ENCODE measurements at places on chromosomes 1 and 21.

DNA sequence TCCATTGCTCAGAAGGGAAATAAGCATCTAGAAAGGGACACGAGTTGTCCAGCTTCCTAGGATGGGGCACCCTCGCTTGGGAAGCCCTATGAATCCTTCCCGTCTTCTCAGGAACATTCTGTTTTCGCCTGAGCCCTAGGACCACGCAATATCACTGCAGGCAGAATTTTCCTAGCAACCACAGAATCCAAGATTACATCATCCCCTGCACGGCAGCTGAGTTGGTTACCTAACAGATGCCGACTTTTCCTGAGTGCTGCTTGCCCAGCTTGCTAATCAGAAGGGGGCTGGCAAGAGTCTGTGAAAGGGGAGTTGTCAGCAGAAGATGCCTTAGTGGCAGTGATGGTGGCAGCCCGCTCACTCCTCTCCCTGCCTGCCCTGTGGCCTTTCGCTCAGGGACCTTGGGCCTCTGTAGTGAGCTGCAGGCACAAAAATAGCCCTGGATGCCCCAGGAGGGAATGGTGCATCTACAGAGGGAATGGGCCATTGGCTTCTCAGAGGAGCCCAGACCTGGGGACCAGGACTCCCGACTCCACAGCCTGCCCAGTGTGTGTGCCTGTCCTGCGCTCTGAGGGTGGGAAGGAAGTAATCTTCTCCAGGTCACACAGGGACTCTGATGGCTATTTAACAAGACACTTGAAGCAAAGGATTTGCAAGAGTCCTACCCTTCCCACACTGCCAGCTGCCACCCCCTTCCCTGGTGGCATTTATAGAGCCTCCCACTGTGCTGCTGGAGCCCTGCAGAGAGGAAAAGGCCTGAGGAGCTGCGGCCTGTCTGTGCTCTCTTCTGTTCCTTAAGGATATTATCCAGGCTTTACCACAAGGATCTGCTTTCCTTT is 28.9 kb upstream of the CLSTN1 start:
- peak; percentile 66 for DNase-seq

GRCh38 chr1:59161136-59161535 is 135.8 kb upstream of the FGGY start:
- DNase-seq: no peak

GRCh38 chr1:96990136-96990535 is 268.6 kb downstream of the PTBP2 start:
- DNase-seq: no peak

DNA sequence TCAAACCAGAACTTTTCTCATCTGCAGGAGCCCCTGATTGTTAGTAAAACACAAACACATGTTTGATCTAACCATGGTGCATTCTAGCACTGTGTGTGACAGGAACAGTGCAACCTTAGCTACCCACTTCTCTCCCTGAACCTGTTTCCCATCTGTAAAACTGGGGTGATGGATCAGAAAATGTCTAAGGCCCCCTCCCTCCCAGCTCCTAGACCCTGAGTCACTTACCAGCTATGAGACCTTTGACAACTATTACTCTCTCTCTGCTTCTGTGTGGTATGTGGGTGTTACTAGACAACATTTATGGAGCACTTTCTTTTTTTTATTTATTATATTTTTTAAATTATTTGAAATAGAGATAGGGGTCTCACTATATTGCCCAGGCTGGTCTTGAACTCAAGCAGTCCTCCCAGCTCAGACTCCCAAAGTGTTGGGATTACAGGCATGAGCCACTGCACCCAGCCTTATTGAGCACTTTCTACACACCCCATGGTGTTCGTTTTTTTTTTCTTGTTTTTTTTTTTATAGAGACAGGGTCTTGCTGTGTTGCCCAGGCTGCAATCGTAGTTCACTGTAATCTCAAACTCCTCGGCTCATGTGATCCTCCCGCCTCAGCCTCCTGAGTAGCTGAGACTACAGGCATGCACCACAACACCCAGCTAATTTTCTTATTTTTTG is 2.6 kb downstream of the INPP5B start:
- DNase-seq: peak; percentile 64

GRCh38 chr1:234613128-234613875 is 3.3 kb upstream of the IRF2BP2 start:
- peak; percentile 49 for DNase-seq

DNA sequence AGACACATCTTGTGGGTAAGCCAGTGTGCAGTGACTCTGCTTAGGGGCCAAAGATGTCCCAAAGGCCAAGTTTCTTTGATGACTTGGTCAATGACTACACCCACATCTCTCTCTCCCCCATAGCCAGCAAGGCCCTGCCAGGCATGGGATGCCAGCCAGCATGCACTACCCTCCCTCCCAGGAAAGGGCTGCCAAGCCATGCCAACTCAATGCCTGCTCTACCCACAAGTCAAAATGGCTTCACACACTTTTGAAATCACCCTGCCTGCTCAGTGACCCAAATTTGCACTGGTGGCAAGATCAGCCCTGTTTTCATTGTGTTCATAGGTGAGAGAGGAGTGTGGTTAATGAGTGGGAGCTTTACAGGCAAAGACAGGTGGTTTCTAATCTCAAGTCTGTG is 112.5 kb downstream of the MATN1 start:
- no peak for DNase-seq

DNA sequence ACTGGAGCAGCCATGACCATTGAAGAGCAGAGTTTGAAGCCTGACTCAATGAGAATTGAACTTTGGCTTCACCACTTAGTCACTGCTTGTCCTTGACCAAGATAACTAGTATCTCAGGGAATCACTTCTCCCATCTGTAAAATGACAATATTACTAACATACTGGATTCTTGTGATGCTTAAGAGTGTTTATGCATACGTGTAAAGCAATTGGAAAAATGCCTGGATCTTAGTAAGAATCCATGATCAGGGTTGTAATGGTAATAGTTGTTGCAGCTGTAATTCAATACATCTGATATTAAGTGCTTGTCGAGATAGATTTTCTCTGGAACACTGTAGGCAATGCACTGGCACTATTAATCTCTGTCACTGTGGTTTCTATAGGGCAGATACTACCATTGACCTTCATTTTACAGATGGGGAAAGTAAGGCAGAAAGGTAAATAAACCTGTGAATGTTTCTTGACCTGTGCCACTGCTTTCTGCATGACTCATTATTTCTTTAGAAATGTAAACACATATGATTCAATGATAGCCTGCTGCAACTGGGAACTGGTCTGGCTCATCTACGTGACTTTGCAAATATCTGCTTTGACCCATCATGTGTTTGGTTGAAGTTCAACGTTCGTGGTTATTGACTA is 662.5 kb downstream of the PLA2G4A start:
- peak; percentile 81 for DNase-seq

- DNase-seq: no peak
Measured at GRCh38 chr21:37172646-37173045, 94.5 kb downstream of the VPS26C start.

- DNase-seq: no peak
Measured at GRCh38 chr21:41755934-41756773, 10.7 kb downstream of the RIPK4 start.

DNA sequence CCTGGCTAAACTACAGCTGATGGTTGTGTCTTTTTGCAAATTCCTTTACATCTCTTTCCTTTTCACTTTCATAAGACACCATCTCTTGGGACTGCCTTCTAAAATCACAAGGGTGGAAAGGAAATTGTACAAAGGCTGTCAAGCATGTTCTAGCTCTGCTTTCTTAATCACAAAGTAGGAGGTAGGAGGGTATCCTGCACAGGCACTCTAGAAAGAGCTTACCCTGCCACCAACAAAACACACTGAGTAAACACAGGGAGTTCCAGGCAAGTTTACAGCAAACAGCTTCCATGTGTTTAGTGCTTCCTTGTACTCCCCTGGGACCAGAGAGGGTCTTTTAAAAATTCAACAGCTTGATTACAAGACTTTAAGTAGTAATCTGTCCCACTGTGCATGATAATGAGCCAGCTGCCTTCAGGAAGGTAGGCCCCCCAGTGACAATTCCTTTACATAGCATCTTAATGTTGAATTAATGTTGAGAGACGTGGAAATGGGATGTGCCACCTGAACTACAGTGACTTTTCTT is 2.4 kb downstream of the PLPP3 start:
- DNase-seq: peak; percentile 58

- no peak for DNase-seq
Measured at GRCh38 chr21:14116080-14116481, 94.7 kb downstream of the LIPI start.

DNA sequence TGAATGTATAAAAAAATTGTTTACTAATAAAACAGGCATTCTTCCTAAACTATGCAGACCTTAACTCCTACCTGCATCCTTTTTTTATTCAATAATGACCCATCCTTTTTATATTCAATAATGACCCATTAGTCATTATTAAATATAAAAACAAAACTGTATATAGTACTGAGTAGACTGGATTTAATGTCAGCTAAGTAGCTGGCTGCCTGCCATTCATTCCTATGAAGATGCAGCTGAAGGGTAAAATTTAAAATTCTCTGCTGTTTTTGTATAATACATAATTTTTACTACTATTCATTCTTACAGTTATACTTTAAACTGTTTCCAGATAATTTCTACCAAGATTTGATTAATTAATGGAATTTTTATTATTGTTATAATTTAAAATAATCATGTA is 79.3 kb downstream of the DENND1B start:
- DNase-seq: peak; percentile 19

GRCh38 chr1:43883321-43883720 is 50.3 kb upstream of the ARTN start:
- no peak for DNase-seq

GRCh38 chr1:18234790-18235242 is 127.2 kb downstream of the IGSF21 start:
- peak; percentile 54 for DNase-seq

GRCh38 chr1:6912518-6912917 is 127.3 kb downstream of the CAMTA1 start:
- no peak for DNase-seq

DNA sequence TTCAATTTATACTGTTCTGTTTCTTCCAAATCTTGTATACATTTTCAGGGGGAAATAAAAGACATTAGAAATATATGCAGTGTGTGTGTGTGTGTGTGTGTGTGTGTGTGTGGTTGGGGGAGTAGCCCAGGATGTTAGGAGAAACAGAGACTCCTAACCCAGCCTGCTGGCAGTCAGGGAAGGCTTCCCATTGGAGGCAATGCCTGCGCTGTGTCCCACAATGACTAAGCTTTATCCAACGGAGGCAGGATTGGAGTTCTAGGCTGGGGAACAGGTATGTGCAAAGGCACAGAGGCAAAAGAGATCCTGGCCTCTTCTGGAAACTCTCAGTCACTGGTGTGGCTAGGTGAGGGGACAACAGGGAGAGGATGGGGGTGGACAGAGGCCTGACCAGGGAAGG is 16.5 kb upstream of the ADGRB2 start:
- DNase-seq: no peak

DNA sequence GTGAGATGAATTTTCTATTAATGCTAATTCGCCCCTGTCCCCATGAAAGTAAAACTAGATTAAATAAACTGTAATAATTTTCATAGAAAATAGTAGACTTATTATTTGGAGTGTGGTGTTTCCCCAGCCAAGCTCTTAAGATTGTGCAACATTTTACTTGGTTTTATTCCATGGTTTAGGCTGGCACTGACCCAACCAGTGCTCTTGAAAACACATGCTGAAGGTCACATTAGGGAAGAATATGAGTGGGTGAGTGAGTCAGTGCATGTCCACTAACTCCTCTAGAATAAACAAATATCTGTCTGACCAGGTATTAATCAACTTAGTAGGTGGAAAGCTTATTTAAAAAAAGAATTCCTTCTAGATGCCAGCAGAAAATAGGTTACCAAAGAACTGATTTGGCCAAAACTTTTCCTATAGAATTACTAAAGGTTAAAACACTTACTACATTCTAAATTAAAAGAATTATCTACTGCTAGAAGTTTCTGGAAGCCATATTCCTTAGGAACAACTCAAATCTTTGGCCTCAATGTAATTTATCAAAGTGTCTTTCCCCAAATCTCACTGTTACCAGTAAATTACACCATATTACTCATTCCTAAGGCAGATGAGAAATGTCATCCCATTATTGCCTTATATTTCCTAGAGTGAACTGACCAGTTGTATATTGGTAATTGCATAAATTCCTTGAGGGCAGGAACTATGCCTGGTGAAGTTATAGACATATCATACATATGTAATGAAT is 89.7 kb upstream of the RGS1 start:
- DNase-seq: peak; percentile 90

GRCh38 chr1:98126740-98127139 is 205.9 kb upstream of the DPYD start:
- DNase-seq: peak; percentile 46

- DNase-seq: peak; percentile 19
Measured at GRCh38 chr1:227395426-227396028, 77.2 kb upstream of the CDC42BPA start.

GRCh38 chr1:58619286-58620054 is 42.4 kb upstream of the TACSTD2 start:
- DNase-seq: no peak

DNA sequence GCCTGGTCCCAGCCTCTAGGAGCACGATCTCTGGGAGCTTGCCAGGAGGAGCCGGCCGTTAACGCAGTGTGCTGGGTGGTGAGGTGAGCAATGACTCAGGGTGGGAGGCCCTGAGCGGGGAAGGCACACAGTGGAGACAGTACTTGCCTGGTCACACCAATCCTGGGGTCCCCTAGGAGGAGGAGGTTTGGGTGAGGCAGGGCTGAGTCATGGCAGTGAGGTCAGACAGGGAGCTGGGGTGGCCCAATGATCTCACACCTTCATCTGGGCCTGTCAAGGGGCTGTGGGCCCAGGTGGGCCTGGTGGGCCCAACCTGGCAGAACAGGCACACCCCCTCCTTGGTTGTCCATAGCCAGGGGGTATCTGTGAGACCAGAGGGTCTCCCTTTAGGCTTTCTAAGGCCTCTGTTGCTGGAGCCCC is 8.6 kb upstream of the EDN2 start:
- DNase-seq: peak; percentile 99

GRCh38 chr1:42824481-42825035 is 7.4 kb upstream of the SVBP start:
- no peak for DNase-seq

- no peak for DNase-seq
Measured at GRCh38 chr21:44815225-44815624, 2.6 kb downstream of the SUMO3 start.

DNA sequence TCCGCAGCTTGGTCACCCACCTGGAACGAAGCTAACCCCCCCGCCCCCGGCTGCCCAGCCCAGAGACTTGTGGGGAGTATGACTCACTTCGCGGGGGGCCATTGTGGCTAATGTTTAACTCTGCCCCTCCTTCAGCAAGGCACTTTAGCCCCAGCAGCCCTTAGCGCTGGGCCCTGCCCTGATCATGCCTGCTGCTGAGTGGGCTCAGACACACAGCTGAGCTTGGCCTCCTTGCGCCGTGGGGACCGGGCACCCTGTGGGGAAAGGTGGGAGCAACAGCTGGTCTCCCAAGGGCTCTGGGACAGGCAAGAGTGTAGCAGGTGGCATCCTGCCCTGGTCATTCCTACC is 6.3 kb upstream of the LAD1 start:
- DNase-seq: no peak

- DNase-seq: no peak
Measured at GRCh38 chr1:21131200-21131599, 45.5 kb downstream of the EIF4G3 start.

Data from ELR (cell line).